Dermis microvascular lymphatic vessel endothelial cell (primary cell): ENCODE measurements at places on chromosomes 7 and 10.

GRCh38 chr7:35026150-35026549 lies 11.1 kb downstream of the DPY19L1 start:
- DNase-seq, result no peak

DNA sequence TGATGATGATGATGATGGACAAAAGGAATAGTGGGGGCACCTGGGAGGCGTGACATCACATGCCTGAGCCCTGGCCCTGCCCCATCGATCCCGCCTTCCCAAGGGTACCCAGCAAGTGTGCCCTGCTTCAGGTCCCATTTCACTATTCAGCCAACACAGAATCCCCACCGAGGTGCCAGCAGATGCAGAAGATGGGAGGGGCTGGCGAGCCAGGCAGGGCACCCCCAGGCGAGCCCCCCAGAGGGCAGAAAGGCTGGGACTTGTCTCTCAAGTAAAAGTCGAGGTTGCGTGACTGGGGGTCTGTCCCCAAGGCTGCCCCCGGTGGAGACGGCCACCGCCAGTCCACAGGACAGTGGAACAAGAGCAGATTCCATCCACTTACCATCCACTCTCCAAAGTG lies 57.5 kb downstream of the INSIG1 start:
- DNase-seq, result no peak

GRCh38 chr10:94077042-94077441 lies 83.3 kb downstream of the PLCE1 start:
- DNase-seq, result no peak

DNA sequence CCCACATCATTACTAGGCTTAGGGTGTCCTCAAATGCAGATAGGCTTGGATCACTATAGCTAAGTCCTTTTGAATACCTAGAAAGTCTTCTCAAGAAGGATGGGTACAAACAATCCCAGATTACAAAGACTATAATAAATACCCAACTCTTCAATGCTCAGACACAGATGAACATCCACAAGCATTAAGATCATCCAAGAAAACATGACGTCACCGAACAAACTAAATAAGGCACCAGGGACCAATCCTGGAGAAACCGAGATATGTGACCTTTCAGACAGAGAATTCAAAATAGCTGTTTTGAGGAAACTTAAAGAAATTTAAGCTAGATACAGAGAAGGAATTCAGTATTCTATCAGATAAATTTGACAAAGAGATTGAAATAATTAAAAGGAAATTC lies 108.0 kb upstream of the PLPP4 start:
- DNase-seq, result no peak

DNA sequence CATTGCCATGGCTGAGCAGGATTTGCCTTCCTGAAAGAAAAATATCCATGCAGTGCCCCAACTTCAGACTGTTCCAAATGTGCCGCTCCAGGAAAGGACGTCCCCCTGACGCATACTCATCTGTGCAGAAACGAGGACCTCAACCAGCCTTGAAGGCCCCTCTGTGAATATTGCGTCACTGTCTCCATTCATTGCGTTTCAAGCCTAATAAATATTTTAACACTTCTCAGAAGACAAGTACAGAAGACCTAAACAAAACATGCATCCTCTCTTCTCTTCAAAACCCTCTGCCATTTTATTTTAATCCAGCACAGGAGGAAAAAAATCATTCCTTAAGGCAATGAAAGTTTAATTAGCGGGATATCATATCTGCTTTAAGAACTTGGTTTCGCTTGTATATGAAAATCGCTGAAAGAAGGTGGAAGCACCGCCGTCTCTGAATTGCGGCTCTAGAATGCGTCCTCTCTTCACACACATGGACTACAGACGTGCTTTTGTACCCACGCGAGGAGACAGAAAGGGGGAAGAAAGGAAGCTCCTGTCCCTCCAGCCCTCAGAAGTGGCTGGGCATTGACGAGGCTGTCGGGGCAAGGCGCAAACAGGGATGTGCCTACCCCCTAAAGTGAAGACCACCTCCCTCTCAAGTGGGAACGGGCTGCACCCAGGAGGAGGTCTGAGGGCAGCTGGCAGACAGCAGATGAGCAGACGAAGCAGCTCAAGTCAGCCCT lies 36.8 kb downstream of the RGS10 start:
- DNase-seq, result no peak

DNA sequence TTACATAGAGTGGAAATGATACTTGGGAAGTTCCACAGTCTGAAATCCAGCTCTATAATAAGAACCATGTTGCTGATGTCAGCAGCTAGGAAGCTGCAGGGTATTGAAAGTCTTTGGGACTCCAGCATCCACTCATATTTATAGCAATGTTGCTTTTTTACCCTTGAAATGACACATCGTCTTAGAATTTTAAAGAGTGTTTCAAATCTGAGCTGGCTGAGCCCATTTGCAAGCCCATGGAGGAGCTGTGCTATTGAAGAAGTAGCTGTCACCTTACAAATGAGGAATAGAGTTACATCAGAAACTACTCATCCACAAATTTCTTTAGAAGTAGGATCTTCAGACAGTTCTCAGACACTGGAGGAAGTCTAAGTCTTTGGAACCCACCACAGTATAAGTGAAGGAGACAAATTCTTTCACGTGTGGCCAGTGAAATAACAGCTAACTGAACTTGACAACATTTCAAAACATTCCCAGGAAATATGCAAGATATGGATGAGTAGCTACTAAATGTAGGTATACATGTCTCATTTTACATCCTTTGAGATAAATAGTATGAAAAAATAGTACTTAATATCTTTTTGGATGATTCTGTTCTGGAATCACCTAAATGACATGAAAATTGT lies 203.6 kb downstream of the ZNF365 start:
- no peak for DNase-seq

GRCh38 chr10:120917521-120918250 lies 66.5 kb downstream of the WDR11 start:
- DNase-seq, result no peak

DNA sequence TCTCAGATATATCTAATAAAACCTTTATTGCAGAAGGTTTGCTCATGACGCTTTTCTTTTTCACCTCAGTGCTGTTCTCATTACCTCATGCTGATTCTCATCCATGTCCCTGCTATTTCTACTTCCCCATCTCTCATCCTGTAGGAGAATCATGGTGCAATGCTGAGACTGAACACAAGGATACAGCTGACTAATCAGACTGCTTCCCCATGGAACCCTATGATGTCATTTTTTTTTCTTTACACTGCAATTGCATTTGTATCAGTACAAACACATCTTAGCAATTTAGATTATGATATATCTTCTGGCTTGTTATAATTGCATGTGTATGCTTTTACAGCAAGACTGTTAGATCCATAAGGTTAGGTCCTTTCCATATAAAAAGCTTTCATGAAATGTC lies 93.7 kb downstream of the SEMA3A start:
- DNase-seq, result no peak

DNA sequence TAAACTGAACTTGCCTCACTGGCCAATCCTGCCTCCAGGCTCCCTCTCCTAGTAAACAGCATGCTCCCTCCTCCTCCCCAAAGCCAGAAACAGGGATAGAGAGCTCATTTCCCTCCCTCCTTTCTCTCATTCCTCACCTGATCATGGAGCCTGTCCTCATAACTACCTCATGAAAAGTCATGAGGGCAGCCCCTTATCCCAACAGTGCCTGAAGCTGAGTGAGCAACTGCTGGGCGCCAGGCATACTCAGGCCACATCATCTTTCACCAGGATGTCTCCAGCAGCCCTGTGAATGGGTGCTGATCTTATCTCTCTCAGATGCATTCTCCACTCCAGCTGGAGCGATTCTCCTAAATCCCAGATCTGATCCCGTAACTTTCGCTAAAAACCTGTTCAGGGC lies 307.2 kb downstream of the PRPF18 start:
- DNase-seq, result peak; percentile 47

DNA sequence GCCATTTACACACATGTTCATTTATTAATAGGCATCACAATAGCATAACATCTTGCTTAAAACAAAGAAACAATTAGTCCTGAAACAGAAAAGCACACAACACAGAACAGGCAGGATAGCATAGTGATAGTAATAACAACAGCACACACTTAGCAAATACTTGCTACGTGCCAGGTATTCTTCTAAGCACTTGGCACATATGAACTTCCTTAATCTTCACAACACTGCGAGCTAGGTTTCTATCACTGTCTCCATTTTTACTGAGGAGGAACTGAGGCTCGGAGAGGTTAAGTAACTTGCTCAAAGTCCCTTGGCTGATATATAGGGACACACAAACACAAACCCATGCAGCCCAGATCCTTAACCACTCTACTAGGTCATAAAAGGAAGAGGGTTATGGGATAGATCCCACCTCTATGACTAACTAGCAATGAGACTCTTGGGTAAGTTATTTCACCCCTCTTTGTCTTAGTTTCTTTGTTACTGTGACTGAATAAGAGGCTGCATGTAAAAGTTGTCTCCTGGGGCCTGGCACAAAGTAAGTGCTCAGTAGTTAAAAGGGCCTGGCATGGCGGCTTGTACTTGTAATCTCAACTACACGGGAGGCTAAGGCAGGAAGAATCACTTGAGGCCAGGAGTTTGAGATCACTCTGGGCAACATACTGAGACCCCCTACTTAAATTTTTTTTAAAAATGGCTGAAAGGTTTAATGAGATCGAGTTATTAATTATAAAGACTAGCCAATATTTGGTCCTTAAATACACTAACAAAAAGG lies 181.0 kb upstream of the RHOBTB1 start:
- DNase-seq, result no peak

GRCh38 chr7:109376576-109376975 lies 806.9 kb downstream of the DNAJB9 start:
- DNase-seq, result no peak

DNA sequence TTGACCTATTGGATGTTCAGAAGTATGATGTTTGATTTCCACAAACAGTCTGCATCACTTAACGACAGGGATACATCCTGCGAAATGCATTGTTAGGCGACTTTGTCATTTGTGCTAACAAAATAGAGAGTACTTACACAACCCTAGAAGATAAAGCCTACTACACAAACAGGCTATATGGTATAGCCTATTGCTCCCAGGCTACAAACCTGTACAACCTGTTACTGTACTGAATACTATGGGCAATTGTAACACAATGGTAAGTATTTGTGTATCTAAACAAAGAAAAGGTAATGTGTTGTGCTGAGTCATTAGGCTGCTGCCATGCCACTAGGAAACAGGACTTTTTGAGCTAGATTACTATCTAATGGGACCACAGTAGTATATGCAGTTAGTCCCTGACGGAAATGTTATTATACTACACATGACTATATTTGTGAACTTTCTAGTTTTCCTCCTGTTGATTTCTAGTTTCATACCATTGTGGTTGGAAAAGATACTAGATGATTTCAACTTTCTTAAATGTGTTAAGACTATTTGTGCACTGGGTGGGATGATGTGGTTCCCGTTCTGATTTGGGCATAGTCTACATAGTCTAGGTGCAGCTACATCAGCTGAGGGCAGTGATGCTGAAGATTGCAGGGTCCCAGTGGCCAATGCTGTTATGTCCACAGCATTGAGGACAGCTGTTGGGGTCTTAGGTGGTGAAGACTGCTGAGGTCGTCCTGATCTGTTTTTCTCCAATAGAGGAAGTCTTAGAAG lies 161.7 kb downstream of the HTR7 start:
- no peak for DNase-seq

DNA sequence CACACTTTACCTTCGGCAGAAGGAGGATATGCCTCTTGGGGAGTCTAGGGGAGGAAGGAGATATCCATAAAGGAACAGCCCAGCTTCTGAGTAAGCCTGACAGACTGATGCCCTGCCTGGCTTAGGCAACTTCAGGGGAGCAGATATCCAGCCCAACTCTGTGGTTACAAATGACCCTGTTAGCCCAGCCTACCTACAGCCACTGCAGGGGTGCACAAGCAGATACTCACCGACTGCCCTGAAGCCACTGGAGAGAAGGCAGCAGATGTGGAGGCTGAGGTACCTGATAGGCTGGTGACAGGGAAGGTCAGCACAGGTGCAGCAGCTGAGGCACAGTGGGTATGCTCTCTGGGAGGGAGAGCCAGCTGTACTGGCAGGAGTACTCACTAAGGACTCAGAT lies 770.2 kb downstream of the GRID1 start:
- DNase-seq, result no peak

DNA sequence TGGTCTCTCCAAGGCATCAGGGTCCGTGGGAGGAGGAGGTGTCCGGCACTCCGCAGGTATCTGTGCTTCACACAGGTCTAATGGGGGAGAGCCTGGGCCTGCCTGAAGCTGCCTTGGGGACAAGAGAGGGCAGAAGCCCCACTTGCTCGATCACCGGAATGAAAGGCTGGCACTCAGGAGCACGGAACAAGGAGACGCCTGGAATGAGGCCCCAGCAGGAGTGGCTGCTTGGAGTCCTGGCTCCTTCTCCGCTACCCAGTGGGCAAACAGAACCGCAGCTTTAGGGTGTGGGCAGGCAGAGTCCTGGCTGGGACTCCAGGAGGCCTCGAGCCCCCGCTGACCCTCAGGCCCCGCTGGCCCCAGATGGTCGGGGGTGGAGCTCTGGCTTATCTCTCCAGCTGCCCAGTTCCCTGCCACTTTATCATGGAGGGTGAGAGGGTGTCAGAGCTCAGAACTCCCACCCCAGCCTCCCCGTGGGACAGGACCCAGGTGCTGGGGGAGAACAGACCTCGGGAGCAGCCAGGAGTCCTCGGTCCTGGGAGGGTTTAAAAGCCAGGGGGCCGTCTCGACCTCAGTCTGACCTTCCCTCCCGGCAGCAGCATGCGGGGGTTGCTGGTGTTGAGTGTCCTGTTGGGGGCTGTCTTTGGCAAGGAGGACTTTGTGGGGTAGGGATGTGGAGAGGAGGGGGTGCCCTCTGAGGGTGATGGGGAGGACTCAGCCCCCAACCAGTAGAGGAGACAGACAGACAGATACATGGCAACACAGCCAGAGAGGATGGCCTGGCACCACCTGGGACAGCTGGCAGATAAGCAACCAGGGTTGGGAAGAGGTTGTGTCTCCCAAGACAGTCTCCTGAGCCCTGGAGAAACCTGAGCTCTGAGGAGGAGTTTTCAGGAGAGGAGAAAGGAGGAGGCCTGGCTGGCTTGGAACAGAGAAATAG lies at the start of gene CPA1:
TSS of gene CPA1 (plus strand) at position 574 of the 940 bp plus-strand sequence. CDS start at position 601, 27 bp downstream.
- DNase-seq, result no peak

GRCh38 chr7:156969972-156970420 lies 20.5 kb downstream of the NOM1 start:
- peak; percentile 18 for DNase-seq

- DNase-seq, result no peak
Observed at GRCh38 chr10:52923520-52923919, 150.9 kb upstream of the MBL2 start.

GRCh38 chr7:42152329-42153205 lies 84.4 kb downstream of the GLI3 start:
- no peak for DNase-seq

GRCh38 chr7:148712678-148713329 lies 14.1 kb downstream of the CUL1 start:
- no peak for DNase-seq

- DNase-seq, result peak; percentile 64
Observed at GRCh38 chr10:35795131-35795824, 153.2 kb upstream of the FZD8 start.
